ENCODE measurements at places on chromosomes 6 and 20.

DNA sequence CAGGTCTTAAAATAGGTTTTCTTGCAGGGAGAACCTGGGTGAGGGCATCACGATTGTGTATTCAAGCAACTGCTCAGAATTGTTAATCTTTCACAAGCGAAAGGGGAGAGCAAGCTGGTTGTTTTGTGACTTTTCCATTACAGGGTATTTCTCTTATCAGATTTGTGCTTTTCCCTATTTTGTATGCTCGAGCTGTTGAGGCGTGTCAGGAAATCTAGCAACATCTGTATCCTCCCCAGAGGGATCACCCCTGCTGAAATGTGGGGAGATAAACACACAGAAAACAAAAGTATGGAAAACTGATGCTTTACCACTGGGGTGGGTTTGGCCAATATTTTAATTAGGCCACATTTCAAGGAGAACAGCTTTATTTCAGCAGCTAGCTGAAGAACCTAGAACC lies 187.0 kb downstream of the DTNBP1 start:
- no peak for DNase-seq

DNA sequence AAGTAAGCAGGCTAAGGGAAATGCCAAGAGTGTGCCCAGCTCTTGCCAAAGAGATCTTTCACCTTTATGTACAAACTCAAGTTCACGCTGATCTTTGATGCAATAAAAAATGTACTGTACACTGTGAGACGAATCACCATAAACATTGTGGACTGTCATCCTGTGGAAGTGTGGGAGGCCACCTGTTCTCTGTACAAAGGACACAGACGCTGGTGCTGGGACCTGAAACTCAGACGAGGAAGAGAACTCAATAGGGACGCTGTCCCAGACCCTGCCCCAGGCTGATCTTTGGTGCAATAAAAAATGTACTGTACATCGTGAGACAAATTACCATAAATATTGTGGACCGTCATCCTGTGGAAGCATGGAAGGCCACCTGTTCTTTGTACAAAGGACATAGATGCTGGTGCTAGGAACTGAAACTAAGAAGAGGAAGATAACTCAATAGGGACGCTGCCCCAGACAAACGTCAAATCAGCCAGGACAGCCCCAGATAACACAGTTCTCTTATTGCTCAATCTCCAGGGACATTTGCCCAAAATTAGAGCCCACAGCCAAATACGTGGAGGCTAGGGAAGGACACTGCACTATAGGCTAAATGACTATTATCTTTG lies 312.7 kb upstream of the SGK1 start:
- peak; percentile 28 for DNase-seq

- no peak for DNase-seq
Observed at GRCh38 chr20:62157387-62158087, 14.0 kb downstream of the SS18L1 start.

- no peak for DNase-seq
Observed at GRCh38 chr6:147207351-147207750, 3.1 kb downstream of the STXBP5 start.

Measured in RPMI8226 (cell line).